ENCODE measurements at places on chromosomes 5 and 9.

DNA sequence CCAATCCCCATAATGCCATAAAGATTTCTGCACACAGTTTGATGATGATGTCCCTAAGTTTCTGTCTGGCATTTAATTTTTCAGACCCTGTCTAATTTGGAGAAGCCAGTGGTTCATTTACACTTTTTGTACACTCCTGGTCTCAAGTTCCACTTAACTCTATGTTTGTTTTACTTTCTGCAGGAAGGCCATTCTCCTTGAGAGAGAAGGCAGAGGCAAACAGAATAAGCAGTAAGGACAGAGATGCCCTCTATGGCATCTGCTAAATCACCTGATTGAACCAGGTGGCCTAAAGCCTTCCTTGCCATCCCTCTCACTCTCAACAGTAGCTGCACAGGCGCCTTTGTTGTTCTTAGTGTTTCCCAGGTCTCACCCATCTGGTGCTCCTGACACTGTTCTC, 86.1 kb upstream of the LRRTM2 start:
- H3K36me3 ChIP-seq, result no peaks in the 10 kb centered on the region
- H3K4me3 ChIP-seq, result no peak overlapping the region
- peaks cover 47% of the 10 kb centered on the region for H3K4me1 ChIP-seq
- H3K27me3 ChIP-seq, result peaks cover 3% of the 10 kb centered on the region

- H3K4me1 ChIP-seq, result peaks cover 55% of the 10 kb centered on the region
- H3K36me3 ChIP-seq, result no peaks in the 10 kb centered on the region
- DNase-seq, result no peak
- H3K4me3 ChIP-seq, result no peak overlapping the region
- H3K27ac ChIP-seq, result peak overlapping the region; percentile 48
Measured at GRCh38 chr5:150500905-150501304, 7.0 kb upstream of the NDST1 start.

GRCh38 chr5:157607371-157608161, 32.0 kb upstream of the ADAM19 start:
- H3K36me3 ChIP-seq, result peaks cover 5% of the 10 kb centered on the region
- no peak overlapping the region for H3K4me3 ChIP-seq
- DNase-seq, result no peak

DNA sequence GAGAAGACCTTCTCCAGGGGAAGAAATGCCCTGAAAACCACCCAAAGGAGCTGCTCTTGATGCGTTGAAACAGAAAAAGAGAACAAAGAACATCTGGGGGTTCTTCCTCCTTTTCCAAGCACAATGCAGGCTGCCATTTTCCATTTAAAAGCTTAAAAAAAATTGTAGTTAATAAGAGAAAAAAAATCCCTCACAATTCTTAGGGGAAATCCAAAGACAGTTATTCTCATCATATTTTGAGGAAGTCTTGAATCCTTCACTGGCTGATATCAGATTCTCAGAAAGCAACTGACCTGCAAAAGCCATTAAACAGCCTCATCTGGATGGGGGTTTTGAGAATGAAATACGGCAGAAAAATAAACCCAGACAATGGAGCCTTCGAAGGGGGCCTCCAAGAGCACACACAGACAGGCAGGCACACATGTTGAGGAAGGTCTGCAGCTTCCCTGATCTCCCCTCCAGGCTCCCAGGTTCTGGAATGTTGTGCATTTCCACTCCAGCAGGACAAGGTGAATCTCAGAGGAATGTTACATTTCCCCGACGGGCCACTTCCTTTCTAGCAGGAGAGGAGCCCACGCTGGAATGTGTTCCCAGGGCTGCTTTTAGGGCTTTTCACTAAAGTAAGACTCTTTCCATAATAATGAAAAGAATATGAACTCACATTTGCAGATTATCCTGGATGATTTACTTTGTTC, 159.4 kb upstream of the S1PR3 start:
- no peak for DNase-seq
- peaks cover 9% of the 10 kb centered on the region for H3K36me3 ChIP-seq
- H3K4me1 ChIP-seq, result no peaks in the 10 kb centered on the region
- no peak overlapping the region for H3K27ac ChIP-seq
- no peak overlapping the region for H3K4me3 ChIP-seq
- peaks cover 10% of the 10 kb centered on the region for H3K27me3 ChIP-seq

GRCh38 chr9:29241320-29241719, 1668.0 kb upstream of the C9orf72 start:
- DNase-seq, result no peak
- H3K4me3 ChIP-seq, result no peak overlapping the region
- no peak overlapping the region for H3K27ac ChIP-seq
- H3K36me3 ChIP-seq, result no peaks in the 10 kb centered on the region
- no peaks in the 10 kb centered on the region for H3K27me3 ChIP-seq

DNA sequence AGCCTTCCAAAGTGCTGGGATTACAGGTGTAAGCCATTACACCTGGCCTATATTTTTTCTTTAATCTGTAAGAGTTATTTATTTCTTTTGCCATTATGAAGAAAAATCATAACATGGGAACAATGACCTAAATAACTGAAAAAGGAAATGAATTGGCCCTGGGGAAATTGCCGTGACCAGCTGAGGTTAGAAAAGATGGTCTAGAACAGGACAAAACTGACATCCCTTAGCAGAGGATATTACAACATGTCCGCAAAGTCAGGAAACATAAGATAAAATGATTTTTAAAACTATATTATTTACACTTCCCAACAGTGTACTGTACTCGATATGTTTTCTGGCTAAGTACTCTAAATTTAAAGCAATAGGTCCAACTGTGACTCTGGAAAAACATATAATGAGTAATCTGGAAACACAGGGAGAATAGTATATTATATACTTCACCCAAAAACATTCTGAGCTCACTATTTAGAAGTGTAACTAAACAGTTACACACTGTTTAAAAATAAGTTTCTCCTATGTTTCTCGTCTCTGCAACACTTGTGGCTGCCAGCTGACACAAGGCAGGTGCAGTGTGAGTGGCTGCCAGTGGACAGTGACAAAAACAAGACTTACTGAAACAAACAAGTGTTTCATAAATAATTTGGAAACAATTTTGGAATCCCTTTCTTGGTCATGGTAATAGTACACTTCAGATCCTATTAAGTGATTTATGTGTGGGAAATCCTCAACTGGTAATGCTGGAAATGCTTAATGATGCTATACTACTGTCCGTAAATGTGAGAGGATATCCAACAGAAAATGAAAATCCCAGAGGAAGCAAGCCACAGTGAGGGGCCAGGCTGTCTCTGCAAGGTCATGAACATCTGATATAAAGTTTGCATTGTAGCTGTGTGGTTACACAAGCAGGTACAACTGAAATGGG, 69.1 kb downstream of the C9orf85 start:
- H3K4me1 ChIP-seq, result peaks cover 10% of the 10 kb centered on the region
- DNase-seq, result no peak
- H3K36me3 ChIP-seq, result no peaks in the 10 kb centered on the region
- H3K4me3 ChIP-seq, result no peak overlapping the region
- H3K27me3 ChIP-seq, result no peaks in the 10 kb centered on the region

GRCh38 chr9:114450833-114451706, 54.2 kb downstream of the WHRN start:
- H3K36me3 ChIP-seq, result no peaks in the 10 kb centered on the region
- DNase-seq, result no peak
- H3K4me3 ChIP-seq, result no peak overlapping the region
- no peak overlapping the region for H3K27ac ChIP-seq

GRCh38 chr5:73304381-73304780, 131.4 kb downstream of the TMEM174 start:
- no peak overlapping the region for H3K27ac ChIP-seq
- no peak for DNase-seq
- no peak overlapping the region for H3K4me3 ChIP-seq
- H3K4me1 ChIP-seq, result peaks cover 24% of the 10 kb centered on the region

DNA sequence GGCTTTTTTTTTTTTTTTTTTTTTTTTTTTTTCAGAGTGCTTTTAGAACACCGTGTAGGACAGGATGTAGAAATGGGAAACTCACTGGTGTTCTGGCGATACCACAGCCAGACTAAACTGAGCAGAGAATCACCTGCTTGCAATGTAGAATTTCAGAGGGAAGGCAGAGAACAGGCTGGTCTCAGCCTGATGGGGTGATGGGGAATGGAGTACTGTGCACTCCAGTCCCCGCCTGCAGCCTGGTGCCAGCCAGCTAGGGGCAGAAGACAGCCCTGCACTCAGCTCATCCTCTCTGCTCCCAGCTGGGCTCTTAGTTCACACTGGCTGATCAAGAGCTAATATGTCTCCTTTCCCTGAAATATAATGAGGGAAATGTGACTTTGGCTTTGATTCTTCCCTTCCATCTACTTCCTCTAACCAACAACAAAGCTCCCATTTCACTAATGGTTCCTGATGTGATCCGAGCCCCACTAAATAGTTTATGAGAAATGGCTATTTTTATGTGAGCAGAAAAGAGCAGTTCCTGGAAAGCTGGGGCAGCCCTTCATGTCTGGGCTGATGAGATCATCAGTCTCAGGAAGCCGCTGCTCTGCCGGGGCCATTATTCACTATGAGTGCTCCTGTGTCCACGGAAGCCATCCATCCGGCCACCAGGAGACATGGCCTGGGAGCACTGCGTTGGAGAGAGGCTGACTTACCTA, 209.7 kb downstream of the GADD45G start:
- H3K27me3 ChIP-seq, result peaks cover 11% of the 10 kb centered on the region
- peaks cover 24% of the 10 kb centered on the region for H3K4me1 ChIP-seq
- H3K4me3 ChIP-seq, result no peak overlapping the region
- H3K27ac ChIP-seq, result peak overlapping the region; percentile 91
- DNase-seq, result peak; percentile 59

- H3K4me3 ChIP-seq, result peak overlapping the region; percentile 95
- peak; percentile 61 for DNase-seq
- H3K27me3 ChIP-seq, result peaks cover 6% of the 10 kb centered on the region
- peaks cover 16% of the 10 kb centered on the region for H3K4me1 ChIP-seq
- H3K27ac ChIP-seq, result peak overlapping the region; percentile 91
Measured at GRCh38 chr5:157744051-157745011, 819 bp downstream of the LSM11 start.

DNA sequence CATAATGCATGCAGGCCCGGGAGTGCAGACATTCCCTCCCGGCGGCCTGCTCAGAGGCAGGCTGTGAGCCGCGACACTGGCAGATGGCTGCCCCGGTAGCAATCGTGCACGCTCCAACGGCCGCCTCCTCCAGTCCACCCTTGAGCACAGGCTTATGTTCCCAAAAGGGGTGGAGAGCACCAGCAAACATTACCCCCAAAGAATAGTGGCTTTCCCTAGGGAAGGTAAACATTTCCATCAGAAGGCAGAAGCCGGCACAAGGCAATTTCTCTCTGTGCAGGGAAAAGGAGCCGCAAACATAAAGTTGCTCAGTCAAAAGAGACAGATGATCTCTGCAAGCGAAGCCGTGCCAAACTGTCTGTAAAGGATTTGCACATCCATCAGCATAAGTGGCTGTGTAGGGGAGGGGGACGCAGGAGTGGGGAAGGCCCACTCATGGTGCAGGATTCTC, 92.5 kb downstream of the SIL1 start:
- peaks cover 4% of the 10 kb centered on the region for H3K27me3 ChIP-seq
- peaks cover 69% of the 10 kb centered on the region for H3K4me1 ChIP-seq
- peak overlapping the region; percentile 83 for H3K4me3 ChIP-seq
- no peaks in the 10 kb centered on the region for H3K36me3 ChIP-seq

- DNase-seq, result peak; percentile 72
- H3K4me1 ChIP-seq, result peaks cover 4% of the 10 kb centered on the region
- H3K27ac ChIP-seq, result peak within 1 kb of the TSS; percentile 50
Measured at GRCh38 chr5:55226934-55227663, at the start of gene MCIDAS. TSS of gene MCIDAS (minus strand) at chr5:55227315. CDS start at chr5:55227138, 177 bp downstream.

DNA sequence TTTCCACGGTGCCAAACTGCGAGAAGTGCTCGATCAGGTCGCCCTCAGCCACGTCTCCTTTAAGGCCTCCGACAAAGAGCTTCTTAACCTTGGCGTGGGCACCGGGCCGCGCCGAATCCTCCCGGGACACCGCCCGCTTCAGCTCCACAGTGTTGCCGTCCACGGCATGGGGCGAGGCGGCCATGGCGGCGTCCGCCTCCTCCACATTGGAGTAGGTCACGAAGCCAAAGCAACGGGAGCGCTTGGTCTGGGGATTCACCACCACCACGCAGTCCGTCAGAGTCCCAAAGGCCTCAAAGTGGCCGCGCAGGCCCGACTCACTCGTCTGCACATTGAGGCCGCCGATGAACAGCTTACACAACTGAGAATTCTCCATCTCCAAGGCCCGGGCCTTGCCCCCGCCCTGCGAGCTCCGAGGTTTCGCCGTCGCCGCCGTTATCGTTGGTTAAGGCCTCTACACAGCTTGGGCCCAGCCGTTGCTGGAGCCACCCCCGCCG, 424 bp downstream of the HNRNPA0 start:
- peak overlapping the region; percentile 100 for H3K4me3 ChIP-seq
- H3K4me1 ChIP-seq, result peaks cover 8% of the 10 kb centered on the region
- peak overlapping the region; percentile 100 for H3K27ac ChIP-seq
- H3K27me3 ChIP-seq, result peaks cover 8% of the 10 kb centered on the region

- H3K27ac ChIP-seq, result no peak overlapping the region
- no peak overlapping the region for H3K4me3 ChIP-seq
- H3K27me3 ChIP-seq, result no peaks in the 10 kb centered on the region
- no peak for DNase-seq
Measured at GRCh38 chr9:70778568-70778967, 342.9 kb downstream of the TRPM3 start.

GRCh38 chr9:93094658-93095204, 1.3 kb upstream of the CARD19 start:
- peak; percentile 16 for DNase-seq
- H3K36me3 ChIP-seq, result no peaks in the 10 kb centered on the region
- peak overlapping the region; percentile 82 for H3K4me3 ChIP-seq
- H3K27ac ChIP-seq, result peak overlapping the region; percentile 83
- H3K27me3 ChIP-seq, result peaks cover 2% of the 10 kb centered on the region
- H3K4me1 ChIP-seq, result peaks cover 5% of the 10 kb centered on the region

DNA sequence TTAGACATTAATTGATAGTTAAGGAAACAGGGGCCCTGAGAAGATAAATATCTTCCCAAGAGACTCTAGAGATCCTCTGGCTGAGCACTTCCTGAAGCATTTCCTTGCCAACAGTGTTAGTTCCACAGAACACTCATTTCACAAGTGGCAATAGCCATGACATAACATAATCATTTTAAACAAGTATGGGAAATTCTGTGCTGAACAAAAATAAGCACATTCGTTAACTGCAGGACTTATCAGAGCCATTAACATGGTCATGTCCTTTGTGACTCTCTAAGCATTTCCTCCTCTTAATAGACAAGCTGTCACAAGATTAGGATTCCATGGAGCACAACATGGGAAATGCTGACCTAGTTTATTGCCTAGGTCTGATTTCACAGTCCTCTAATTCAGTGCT, 184.9 kb downstream of the SNX18 start:
- peaks cover 42% of the 10 kb centered on the region for H3K4me1 ChIP-seq
- no peak overlapping the region for H3K27ac ChIP-seq
- H3K4me3 ChIP-seq, result no peak overlapping the region

- no peaks in the 10 kb centered on the region for H3K36me3 ChIP-seq
- H3K27me3 ChIP-seq, result no peaks in the 10 kb centered on the region
- H3K27ac ChIP-seq, result no peak overlapping the region
- no peak for DNase-seq
- no peak overlapping the region for H3K4me3 ChIP-seq
Measured at GRCh38 chr5:28808967-28809810, 1770.8 kb upstream of the CDH9 start.

- peaks cover 2% of the 10 kb centered on the region for H3K27me3 ChIP-seq
- H3K4me1 ChIP-seq, result peaks cover 2% of the 10 kb centered on the region
- no peak for DNase-seq
- H3K27ac ChIP-seq, result peak overlapping the region; percentile 33
- no peak overlapping the region for H3K4me3 ChIP-seq
Measured at GRCh38 chr5:105581988-105582690, 2019.5 kb upstream of the NUDT12 start.

GRCh38 chr5:123916345-123917121, 404.6 kb downstream of the CSNK1G3 start:
- H3K27me3 ChIP-seq, result no peaks in the 10 kb centered on the region
- no peak overlapping the region for H3K27ac ChIP-seq
- peaks cover 9% of the 10 kb centered on the region for H3K36me3 ChIP-seq
- no peak for DNase-seq
- no peaks in the 10 kb centered on the region for H3K4me1 ChIP-seq
